C1 segment of cervical spinal cord (tissue), 14 donors: ENCODE measurements at places on chromosomes 13 and 19.

- peak; percentile 71 for DNase-seq
These were observed 1.1 kb downstream of the PPP1R12C start for GRCh38 chr19:55116232-55116858.

- no peak for DNase-seq
These were observed 5.0 kb upstream of the EID2 start for GRCh38 chr19:39544911-39545310.

- no peak for DNase-seq
These were observed 420 bp downstream of the ECH1 start for GRCh38 chr19:38831142-38831605.

- DNase-seq: no peak
These were observed 648.3 kb upstream of the ARGLU1 start for GRCh38 chr13:107216046-107216755.

DNA sequence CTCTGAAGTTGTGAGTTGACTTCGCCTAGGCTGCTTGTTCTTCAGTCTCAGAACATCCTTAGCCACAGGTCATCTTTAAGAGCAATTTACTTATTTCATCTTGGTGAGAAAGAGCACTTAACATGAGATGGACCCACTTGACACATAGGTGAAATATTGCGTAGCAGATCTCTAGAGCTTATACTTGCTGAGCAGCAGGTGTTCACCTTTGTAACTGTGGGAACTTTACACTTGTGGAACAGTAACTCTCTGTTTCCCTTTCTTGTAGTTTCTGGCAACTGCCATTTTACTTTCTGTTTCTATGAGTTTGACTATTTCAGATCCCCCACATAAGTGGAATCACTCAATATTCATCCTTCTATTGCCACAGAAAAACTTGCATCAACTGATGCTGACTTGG, 95.7 kb downstream of the SLC10A2 start:
- no peak for DNase-seq

GRCh38 chr19:55099557-55100506, 17.6 kb downstream of the PPP1R12C start:
- no peak for DNase-seq

DNA sequence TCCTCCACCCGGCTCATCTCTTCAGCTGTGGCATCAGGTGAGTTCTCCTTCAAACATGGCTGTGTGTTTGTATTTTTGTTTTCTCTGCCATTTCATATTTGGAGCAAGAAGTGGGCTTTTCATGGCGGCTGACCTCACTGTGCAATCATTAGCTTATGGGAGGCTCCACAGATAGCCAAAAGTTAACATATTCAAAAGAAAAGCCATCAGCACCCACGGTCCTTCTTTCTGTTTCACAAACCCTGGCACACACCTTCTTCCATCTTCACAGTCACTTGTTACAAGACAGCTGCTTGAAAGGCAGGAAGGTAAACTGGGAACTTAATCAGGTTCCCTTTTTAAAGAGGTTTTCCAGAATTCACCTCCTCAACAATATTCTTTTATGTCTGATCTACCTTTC, 69.3 kb upstream of the ATP12A start:
- DNase-seq: no peak

DNA sequence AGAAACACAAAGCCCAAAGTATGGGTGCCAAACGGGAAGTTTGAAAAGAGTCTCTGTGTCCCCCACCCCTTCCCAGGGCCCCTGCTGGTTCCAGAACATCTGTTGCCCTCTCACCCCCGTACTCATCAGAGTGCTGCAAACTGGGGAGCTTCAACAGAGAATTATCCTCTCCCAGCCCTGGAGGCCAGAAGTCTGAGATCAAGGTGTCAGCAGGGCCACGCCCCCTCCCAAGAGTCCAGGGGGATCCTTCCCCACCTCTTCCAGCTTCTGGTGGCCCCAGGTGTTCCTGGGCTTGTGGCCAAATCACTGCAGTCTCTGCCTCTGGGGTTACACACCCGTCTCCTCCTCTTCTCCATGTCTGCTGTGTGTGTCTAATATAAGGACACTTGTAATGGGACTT, 183.4 kb downstream of the PTPRS start:
- no peak for DNase-seq
